GM20000 (cell line): ENCODE measurements at places on chromosomes 12 and 14.

GRCh38 chr12:7210642-7211151 is 21.2 kb downstream of the PEX5 start:
- DNase-seq, result no peak

DNA sequence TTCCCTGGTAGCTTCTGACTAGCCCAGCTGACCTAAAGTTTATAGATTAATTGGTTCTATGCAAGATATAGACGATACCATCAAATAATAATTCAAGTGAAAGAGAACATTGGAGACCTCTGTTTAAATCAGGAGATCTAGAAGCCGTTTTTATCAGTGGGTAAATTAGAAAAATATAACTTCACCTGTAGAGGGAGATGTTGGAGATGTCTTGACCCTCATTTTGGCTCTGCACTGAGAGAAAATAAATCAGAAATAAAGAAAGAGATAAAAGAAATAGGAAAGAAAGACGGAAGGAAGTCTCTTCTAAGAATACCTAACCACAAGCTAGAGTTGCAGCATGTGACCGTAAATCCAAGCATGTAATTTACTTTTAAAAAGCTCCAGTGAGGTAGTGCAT is 684.5 kb downstream of the C12orf50 start:
- DNase-seq, result no peak

GRCh38 chr12:26245175-26245942 is 50.0 kb downstream of the SSPN start:
- DNase-seq, result no peak

- no peak for DNase-seq
Observed at GRCh38 chr12:95224202-95225170, 6.9 kb downstream of the VEZT start.

DNA sequence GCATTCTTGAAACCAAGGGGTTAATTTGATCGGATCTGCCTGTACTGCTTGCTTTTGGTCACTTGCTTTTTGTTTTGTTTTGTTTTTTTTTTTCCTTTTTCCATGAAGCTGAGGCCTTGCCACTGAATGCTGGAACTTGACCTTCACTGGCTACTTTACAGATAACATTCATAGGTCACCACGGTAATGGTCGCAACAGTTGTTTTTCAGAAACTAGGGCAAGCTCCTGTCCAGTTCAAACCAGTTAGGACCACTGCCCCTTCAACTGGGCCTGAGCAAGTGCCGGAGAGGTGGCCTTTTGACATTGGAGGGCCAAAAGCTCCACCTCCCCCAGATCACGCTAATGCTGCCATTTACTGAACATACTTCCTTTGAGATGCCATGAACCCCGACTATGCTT is 147.6 kb downstream of the FOXN3 start:
- no peak for DNase-seq

DNA sequence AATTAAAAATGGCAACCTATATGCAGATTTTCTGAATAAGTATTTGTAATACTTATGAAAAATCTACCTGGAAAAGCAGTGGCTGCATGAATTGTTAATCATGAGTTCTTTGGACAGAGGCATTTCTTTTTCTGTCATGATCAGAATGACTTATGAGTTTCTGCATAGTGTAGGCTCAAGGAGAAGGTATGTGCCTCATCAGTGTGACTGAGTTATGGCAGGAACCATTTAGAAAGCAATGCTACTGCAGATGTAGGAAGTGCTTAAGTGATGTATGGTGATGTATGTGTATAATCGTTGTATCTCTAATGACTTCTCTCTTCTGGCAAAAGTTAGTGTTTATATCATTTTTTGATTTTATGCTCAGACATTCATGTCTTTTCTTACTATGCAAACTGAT is 816.4 kb upstream of the FBXO33 start:
- no peak for DNase-seq

DNA sequence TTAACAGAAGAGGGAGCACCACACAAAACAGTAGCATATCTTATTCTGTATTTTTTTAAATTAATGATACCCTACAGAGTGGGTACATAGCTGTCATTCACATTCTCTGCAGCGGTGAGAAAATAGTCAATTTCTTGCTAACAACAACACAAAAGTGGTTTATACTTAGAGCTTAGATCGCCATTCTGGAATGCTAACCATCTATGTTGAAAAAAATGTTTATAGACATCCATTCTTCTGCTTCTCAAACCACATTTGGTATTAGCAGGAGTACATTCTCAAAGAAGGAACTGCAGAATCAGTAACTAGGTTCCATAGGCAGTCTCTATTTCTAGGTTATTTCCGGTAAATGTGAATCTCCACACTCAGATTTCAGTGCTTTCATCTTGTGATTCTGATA is 185.9 kb downstream of the PPFIA2 start:
- no peak for DNase-seq

GRCh38 chr14:51225751-51226150 is 14.3 kb upstream of the TMX1 start:
- DNase-seq, result no peak

- DNase-seq, result no peak
Observed at GRCh38 chr12:132427999-132428935, 61.7 kb upstream of the FBRSL1 start.

DNA sequence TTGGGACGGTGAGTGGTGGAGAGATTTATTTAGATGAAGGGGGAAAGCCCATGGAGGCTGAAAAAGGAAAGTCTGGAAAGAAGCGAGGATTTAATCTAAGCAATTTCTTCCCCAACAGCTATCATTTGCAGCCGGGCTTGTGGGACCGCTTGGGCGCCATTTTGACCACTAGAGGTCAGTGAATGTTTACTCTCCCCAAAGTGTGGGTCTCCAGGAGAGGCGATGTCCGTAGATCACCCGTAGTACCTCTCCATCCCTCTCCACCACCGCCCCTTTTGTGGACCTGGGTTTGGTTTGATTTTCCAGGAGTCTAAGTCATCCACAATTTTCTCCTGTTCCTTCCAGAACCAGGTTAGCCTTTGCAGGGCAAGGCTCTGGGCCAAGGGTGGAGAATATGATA is 91.2 kb upstream of the PARP11 start:
- DNase-seq, result peak; percentile 39

GRCh38 chr14:55846826-55847446 is 266.9 kb downstream of the KTN1 start:
- no peak for DNase-seq

DNA sequence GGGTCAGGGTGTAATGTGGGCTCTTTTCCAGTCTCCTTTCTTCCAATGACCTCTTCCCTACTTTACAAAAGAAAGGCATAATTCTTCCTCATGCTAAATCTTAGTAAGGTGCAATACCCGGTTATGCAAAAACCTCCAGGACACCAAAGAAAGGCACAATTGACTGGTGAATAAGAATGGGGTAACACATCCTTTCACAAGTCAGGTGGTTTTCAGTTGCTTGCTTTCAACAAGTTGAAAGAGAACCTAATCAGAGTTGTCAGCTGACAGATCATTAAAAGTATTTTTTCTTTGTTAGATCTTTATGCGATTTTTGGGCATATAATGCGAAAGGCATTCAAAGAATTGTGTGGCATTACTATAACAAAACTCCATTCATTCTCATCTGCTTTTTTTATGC is 1.3 kb upstream of the AEBP2 start:
- no peak for DNase-seq

DNA sequence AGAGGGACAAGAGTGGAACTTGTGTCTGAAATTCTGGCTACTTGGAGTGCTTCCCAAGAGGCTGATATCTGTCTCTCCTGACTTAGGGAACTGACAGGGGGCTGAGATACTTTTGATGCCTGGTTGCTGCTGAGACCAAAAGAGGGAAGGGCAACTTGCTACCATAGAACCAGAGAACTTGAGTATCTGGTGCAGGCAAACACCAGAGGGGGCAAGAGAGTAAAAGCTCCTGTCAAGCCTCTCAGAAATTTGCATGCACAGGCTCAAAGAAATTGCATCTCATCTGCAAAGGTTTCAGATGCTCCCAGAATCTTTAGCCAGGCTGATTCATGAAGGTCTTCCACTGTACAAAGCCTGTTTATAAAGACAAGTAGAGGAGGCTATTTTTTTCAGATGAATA is 391.3 kb upstream of the FOXG1 start:
- no peak for DNase-seq

GRCh38 chr12:7154901-7155470 is 24.8 kb downstream of the CLSTN3 start:
- no peak for DNase-seq

- no peak for DNase-seq
Observed at GRCh38 chr12:47238669-47239114, 158.9 kb upstream of the AMIGO2 start.

- no peak for DNase-seq
Observed at GRCh38 chr14:68447581-68448251, 345.2 kb downstream of the ZFP36L1 start.

DNA sequence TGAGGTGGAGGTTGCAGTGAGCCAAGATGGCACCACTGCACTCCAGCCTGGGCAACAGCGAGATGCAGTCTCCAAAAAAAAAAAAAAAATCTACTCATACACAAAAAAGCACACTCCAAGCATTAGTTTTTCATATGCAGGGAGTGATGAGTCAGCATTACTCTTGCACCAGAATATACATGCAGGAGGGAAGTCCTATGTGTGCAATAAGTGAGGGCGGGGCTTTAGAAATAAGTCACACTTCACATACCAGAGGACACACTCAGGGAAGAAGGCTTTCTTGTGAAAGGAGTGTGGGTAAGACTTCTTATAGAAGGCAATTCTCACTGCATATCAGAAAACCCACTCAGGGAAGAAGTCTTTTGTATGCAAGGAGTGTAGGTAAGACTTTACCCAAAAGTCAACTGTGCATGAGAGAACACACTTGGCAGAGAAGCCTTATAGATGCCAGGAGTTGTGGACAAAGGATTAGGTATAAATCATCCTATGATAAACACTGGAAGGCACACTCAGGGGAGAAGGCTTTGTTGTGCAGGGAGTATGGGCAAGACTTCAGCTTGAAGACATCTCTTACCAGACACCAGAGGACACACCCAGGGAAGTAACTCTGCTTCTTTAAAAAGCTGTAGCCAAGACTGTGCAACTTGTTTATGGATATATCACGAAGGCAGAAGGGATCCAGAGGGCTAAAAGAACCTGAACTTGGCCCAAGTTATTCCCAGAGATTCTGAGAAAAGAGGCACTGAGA is 50.5 kb downstream of the ATF7 start:
- no peak for DNase-seq

DNA sequence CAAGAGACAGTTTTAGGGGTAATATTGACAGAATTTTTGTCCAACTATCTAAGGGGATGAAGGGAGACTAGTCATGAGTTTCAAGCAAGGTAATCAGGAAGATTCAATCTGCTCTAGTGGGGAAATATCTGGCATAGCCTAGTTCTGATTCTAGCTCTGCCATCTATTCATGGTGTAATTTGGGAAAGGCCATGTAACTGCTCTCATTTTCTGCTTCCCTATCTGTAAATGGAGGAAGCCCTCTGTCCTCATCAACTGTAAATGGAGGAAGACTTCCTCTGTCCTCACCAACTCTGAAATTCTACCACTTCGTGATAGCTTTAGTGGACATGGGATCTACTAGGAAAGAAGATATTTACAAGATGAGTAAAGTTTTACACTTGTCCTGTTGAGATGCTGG is 37.9 kb downstream of the BHLHE41 start:
- no peak for DNase-seq

DNA sequence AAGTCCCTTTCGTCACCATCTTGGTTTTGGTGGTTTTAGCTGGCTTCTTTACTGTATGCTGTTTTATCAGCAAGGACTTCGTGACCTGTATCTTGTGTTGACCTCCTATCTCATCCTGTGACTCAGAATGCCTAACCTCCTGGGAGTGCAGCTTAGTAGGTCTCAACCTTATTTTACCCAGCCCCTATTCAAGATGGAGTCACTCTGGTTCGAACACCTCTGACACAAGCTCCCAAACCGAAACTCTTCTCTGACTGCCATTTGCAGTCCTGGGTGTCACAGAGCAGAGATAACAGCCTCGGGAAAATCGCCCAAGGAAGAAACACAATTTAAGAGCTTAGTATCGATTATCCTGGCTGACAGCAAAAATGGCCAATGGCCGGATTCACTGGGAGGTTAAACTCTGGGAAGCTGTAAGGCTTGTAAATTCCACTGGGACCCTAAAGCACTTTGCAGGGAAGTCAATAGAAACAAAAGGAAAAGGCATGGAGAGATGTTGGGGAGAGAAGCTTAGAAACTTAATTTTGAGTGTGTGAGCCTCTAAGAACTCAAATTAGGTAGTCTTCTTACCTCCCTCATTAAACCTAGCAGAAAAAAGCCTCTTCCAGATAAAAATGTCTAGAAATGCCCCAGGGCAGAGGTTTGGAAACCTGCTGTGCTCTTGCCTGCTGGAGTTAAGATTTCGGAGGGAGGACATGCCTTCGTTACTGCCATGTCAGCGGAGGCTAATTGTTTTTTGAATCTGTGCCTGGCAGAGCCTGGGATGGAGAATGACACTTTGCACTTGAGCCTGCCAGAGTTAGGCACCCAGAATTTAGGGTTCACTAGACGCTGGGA is 56.5 kb upstream of the RPH3A start:
- DNase-seq, result no peak

- DNase-seq, result no peak
Observed at GRCh38 chr14:63964113-63964512, 111.3 kb downstream of the SYNE2 start.

DNA sequence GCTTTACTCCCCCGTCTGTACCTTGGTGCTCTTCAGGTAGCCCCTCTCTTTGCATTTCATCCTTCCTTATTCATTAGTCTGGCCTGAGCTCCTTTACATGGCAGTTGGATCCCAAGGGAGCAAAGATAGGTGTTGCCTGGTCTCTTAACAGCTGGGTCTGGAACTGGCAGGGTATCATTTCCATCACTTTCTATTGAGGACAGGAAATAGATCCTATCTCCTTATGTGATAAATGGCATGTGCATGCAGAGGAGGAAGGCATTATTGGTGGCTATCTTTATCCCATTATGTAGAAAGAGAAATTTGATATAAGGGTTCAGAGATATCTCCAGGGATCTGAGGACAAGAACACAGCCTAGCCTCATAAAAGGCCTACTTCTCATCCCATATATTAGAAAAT is 54.6 kb upstream of the OAS1 start:
- no peak for DNase-seq

- DNase-seq, result no peak
Observed at GRCh38 chr12:82366197-82366596, 7.9 kb downstream of the METTL25 start.

DNA sequence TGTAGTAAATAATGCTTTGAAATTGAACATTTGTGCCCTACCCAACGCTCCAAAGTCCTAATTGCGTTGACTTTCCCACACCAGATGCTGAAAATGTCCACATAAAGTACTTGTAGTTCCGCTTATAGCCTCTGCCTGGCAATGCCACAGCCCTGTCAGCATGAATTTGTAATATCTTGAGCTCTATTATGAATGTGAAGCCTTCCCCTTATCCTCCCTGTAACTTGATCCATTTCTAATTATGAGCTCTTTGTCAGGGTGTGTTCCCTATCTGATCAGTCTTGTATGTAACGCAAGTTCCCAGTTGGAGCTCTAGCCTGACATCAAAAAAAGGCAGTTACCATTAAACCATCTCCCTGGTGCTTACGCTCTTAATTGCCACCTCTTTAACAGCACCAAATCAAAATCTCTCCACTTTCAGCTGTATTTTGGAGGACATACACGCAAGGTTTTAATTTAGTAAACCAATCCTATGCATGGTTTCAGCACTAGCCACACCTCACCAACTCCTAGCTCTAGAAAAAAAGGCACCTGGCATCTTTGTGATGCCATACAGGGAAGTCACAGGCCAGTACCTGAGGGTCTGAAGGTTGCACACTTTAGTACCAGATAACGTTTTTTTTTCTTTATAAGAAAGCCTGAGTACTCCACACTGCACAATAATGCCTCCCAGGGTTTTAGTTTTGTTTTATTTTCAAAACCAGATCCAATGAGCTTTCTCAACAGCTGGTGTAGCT is 69.3 kb downstream of the EEA1 start:
- no peak for DNase-seq
